Aorta (tissue), 5 donors: ENCODE measurements at places on chromosomes 1 and 21. TPM values are rescaled to one million over a fixed set of nuclear protein-coding genes. Genes with fewer than 3 reads are reported as not detected.

The FCER1A gene
- 1.5 TPM for total RNA-seq

The GNAI3 gene
- 7.0 TPM for total RNA-seq

The TDRD5 gene
- not detected for total RNA-seq

The DDAH1 gene
- 54.6 TPM for total RNA-seq

The NBPF1 gene
- total RNA-seq: 55.0 TPM

The MYBPH gene
- not detected for total RNA-seq

The LAX1 gene
- total RNA-seq: 2.2 TPM

The NBPF3 gene
- total RNA-seq: 5.7 TPM
